CD4-positive, alpha-beta T cell treated with Interleukin-6 at 100 ng/mL for 8 hours (primary cell): ENCODE measurements at places on chromosomes 11 and 22.

GRCh38 chr11:128603752-128604414 lies 16.5 kb upstream of the ETS1 start:
- DNase-seq, result no peak

DNA sequence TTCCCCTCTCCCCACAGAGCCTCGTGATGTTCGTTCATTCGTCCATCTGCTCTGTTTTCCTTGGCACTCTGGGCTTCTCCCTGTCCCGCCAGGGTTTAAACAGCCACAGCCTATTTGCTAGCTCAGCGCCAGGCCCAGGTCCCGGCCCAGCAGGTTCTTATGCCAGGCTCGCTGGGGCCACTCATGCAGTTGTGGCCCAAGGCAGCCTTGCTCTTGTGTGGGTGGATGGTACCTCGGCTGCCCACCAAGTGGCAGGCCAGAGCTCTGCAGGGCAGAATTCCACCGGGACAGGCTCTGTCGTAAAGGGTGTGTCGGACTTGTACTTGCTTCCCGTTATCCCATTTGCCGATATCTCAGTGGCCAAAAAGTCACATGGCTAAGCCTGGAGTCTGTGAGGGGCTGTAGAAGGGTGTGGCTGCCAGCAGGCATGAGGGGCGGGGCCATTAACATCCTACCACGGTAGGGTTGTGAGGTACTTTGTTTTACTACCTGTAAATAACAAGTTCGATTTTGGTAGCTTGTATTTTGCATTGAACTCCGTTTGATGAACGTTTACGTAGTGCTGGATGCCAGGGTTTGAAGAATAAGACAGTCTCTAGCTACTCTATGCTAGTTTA lies 7.9 kb downstream of the FAM118A start:
- DNase-seq, result no peak

- DNase-seq, result no peak
These were observed 22.4 kb downstream of the DERL3 start for GRCh38 chr22:23816156-23816976.

DNA sequence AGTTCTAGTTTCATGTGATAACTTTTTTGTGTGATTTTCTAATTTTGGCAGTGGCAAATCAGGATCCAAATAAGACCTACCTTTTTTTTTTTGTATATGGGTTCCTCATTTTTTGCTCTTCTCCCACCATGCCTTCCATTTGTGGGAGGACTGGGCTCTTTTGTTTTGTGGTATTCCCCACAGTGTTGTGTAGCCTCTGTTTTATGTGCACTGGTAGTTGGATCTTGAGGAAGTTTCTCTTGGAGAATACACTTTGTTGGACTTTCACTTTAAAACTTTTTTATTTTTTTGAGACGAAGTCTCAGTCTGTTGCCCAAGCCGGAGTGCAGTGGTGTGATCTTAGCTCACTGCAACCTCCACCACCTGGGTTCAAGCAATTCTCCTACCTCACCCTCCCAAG lies 39.7 kb downstream of the PPP6R3 start:
- no peak for DNase-seq

DNA sequence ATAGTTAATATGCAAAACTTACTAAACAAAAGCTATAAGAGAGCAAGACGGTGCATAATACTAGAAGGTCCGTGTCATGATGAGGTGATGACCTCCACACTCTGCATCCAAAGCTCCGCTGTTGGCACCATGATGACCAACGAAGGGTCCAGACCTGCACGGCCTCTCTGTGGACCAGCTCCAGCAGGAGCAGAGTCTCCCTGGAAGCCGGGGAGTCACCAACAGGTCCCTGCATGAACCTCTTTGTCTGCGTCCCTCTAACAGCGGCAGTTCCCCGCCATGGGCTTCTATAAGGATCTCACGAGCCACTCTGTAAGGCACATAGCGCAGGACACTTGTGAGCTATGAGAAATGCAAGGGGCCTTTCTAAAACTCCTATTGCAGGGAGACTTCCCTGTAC lies 517.3 kb downstream of the BRD1 start:
- no peak for DNase-seq

GRCh38 chr11:111541254-111542061 lies 938 bp downstream of the LAYN start:
- no peak for DNase-seq

- DNase-seq, result no peak
These were observed 78.6 kb downstream of the FAM168A start for GRCh38 chr11:73519266-73519665.

- DNase-seq, result no peak
These were observed 7.7 kb downstream of the ARAP1 start for GRCh38 chr11:72744474-72744873.

GRCh38 chr11:65298131-65298535 lies 16.5 kb upstream of the CDC42EP2 start:
- no peak for DNase-seq

DNA sequence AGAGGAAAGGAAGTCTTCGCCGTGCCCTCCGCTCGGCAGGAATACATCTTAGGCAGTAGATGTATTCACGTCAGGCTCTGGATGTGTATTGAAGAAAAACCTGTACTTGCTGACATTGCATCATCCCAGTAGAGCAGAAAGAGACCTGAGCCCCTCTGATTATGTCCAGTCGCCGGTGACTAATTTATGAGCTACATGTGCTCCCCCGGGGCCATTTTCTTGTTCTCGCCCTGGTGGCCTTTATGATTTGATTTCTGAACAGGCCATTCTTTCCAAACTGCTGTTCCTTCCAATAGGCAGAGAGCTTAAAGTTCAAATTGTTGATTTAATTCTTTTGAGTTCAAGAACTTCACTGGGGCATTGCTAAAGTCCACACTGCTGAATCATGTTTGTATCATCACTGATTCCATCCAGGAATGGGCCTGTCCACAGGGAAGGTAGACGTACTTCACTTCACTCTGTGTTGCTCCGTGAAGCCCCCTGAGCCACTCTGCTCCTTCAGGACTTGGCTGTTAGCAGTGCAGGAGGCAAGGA lies 137.3 kb upstream of the RASSF10 start:
- DNase-seq, result no peak

DNA sequence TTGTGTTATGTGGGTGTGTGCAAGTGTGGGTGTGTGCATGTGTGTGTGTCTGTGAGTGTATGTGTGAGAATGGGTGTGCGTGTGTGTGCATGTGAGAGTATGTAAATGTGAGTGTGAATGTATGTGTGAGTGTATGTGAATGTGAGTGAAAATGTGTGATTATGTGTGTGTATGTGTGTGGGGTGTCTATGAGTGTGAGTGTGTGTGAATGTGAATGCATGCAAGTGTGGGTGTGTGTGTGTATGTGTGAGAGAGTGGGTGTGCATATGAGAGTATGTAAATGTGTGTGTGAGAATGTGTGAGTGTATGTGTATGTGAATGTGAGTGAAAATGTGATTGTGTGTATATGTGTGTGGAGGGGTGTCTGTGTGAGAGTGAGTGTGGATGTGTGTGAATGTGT lies 1292.7 kb downstream of the TBC1D22A start:
- DNase-seq, result no peak

- DNase-seq, result no peak
These were observed 345.4 kb downstream of the TENM4 start for GRCh38 chr11:79095424-79095823.

DNA sequence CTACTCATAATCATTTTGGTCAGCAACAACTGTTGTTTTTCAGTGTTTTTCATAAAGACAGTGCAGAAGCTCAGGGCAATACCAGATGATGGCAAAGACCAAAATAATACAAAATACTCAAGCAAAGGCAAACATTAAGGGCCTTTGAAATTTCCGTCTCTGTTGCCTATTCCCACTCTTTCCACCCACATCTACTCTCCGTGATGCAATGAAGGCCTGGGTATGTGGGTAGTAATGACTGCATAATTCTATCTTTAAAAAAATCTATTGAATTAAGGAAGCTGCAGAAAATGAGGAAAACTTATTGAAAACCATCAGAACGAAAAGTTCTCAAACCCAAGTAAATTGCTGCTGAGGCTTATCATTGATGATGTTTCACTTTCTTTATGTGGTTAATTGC lies 203.3 kb downstream of the MAML2 start:
- DNase-seq, result no peak

DNA sequence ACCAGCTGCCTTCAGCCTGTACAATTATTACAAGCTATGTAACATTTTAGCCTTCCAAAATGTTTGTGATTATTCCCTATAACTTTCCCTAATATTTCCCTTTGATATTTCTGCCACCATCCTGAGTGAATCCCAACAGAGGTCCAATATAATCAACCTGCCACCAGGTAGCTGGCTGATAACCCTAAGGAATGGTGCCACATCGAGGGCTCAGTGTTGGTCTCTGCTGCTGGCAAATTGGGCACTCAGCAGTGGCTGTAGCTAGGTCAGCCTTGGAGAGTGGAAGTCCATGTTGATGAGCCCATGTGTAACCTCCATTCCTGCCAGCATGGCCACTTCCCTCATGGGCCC lies 121.2 kb downstream of the ZNF280B start:
- DNase-seq, result no peak

DNA sequence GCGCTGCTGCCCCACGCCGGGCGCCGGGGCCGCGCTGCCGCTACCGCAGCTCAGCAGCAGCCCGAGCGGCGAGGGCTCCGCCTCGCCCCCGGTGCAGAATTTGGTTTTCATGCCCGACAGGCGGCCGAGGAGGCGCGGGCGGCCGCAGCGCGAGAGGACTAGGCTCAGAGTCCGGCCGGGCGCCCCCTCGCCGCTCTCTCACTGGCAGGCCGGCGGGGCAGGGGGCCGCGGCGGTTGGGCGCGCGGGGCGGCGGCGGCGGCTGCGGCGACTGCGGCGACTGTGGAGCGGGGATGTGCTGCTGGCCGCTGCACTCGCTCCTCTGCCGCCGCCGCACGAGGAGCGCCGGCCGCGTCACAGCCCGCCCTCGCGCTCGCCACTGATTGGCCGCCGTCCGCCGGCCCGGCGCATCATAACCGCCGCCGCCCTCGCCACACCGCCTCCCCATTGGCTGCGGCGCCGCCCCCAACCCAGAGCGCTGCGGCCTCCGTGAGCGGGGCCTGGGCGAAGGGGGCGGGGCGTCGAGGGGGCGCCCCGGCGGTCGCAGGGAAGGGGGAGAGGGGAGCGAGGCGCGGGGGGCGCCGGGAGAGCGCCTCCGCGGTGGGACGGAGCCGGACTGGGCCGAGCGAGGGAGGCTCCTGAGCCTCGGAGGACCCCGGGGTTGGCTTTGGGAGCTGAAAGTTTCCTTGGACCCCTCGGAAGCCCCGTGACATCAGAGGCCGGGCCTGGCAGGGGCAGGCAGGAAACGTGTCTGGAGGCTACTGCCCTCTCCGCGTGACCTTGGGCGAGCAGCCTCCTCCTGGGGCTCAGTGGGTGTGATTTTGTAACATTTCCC lies at the start of gene CHKA:
Gene CHKA, minus strand, starts transcription at position 322 of the 833 bp plus-strand sequence. Its CDS starts 211 bp downstream, at position 111.
- DNase-seq, result peak; percentile 80

GRCh38 chr11:32400670-32401369 lies 34.5 kb downstream of the WT1 start:
- no peak for DNase-seq

DNA sequence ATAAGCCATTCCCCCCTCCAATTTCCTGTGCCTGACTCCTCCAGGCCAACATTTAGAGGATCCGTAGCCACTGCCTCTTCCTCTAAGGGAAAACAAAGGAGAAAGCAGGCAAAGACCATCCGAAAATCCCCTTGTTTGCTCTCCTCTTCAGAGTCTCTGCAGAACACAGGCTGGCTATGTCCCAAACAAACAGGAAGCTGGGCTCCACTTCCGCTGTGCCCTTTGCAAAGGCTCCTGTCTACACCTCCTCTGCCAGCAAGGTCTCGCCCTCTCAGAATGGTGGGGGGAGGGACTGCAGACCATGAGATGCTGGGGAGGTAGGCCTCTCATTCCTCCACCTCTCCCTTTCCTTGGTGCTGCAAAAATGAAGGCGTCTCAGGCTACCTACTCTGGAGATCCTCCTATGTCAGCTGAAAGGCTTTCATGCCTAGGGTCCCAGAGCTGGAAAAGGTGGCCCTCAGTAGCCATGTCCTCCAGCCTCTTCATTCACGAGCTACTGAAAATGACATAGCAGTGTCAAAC lies 596.2 kb downstream of the BUD13 start:
- DNase-seq, result no peak

DNA sequence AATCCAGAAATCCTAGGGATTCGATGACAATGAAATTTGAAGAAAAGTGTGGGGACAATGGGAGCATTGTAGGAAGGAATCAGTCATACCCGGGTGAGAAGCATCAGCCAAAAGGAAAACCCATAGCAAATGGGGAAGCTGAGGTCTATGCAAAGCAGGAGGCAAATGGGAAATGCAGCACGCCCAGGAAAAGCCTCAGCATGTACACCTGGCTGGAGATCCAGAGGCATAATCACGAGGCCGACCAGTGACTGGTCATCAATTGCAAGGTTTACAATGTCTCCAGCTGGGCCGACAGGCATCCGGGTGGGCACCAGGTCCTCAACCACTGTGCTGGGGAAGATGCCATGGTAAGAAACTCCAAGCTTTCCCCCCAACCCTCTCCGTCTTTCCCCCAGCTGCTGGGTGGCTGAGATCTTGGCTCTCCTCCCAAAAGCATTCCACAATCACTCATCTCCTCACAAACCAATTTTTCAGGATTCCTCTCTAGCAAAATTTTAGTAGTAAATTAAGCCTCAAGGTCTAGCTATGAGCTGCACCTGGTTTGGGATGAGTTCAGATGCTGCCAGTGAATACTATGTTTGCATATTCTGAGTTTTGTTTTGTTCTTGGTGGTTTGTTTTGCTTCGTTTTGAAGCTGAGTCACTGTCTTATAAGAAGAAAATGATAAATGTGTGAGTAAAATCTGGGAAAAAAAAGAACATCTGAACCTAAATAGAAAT lies 98.0 kb upstream of the OR5AK2 start:
- DNase-seq, result no peak

- DNase-seq, result no peak
These were observed 40.2 kb downstream of the HTR3A start for GRCh38 chr11:114015117-114015516.

DNA sequence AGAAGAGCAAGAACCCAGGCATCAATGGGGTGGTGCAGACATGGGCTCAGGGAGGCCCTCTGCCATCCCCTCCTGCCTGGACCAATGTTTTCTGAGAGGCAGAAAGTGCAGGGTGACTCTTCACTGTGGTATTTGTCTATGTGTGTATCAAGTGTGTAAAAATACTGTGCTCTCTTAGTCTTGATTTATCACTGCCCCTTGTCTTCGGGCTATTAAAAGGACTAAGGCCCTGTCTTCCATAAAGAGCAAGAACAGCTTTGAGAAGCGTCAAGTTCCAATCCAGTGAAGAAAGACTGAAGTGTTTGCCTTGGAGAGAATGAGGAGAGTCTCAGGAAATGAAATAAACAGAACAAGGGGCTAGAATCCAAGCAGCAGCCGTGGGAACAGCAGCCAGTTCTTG lies 14.4 kb downstream of the PRSS23 start:
- no peak for DNase-seq

- DNase-seq, result no peak
These were observed at the start of gene C22orf15 for GRCh38 chr22:23762842-23763578. C22orf15 (plus strand) TSS chr22:23762990; CDS start chr22:23763307, 317 bp downstream.
